Skeletal muscle cell (primary cell): ENCODE measurements at places on chromosomes 6 and 20.

DNA sequence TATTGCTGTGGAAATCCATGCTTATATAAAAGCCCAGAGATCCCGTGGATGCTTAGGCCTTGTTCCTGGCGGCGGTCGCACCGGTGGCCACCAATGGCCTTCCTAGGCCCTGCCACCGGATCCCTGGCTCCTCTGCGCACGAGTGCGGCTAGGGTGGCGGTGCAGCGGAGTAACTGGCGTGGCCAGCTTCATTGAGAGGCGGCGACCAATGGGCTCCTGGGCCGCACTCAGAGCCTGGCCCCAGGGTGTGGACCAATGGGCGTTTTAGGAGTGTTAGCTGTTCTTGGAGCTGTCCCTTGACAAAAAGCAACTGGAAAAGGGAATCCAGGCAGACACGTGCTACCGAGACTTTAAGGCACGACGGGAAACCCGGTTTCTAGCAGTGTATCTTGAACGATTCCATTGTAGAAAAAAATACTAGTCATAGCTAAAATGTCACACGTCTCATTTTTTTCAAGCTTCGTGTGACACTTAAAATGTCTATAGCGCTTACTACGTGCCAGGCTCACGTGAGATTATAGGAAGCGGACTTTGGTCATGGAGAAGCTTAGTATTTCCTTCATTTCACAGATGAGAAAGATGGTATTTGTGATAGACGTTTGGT, 1.7 kb downstream of the AMD1 start:
- peak; percentile 69 for DNase-seq

DNA sequence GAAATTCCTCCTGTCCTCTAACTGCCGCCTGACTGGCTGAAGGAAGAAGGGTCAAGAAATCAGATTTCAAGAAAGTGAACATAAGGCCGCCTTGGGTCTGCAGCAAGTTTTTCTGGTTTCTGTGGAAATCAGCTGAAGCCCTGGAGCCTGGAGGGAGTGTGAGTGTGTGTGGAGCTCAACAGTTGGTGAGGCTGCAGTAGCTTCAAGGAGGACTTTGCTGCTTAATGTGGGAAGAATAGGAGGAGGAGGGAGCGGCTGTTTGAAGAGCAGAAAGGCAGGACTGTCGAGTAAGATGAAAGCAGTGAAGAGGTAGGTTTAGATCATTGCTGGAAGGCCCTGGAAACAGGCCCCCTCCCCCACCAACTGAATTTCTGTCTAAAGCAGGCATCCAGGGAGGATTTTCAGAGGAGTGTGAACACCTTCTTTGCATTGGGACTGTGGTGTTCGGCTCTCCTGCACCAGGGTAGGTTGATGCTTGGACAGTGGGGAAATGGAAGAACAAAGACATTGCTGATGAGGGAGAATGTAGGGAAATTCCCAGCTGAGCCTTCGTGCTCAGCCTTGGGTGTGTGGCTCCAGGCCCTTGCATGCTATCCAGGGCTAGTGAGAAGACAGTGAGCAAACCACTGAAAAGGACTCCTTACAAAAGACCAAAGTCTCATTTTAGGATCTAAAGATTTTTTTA, 79.5 kb upstream of the VSTM2L start:
- peak; percentile 2 for DNase-seq

GRCh38 chr6:42278131-42278853, 60.6 kb upstream of the MRPS10 start:
- no peak for DNase-seq

- DNase-seq, result no peak
Measured at GRCh38 chr6:73666393-73666792, 12.6 kb upstream of the SLC17A5 start.

DNA sequence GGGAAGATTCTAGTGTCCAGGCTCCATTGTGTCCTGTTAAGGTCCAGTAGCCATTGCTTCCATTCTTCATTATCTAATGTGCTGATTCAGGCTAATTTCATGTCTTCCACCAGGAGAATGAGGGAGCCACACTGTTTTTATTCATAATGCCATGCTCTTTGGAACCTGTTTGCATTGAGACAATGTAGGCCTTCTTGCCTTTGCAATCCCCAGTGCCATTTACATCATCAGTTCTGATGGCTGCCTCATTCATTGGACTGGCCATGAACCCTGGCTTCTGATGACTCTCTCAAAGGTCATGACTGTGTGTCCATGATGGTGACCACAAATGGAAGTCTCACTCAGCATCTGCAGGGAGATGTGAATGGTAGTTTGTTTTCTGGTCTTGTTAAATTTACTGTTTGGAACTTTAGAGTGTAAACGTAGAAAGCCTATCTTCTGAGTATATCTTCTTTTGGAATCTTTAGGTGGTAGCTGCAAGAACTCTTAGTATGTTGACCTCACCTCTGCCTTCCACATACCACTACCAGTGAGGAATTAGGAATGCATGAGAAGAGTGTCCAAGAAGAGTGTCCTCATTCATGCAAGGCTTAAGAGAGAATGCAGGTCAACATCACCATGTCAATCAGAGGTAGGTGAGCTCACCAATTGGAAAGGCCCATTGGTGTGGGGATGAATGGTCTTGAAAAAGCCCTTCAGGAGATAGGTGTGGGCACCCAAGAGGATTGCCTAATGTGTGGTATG, 42.9 kb upstream of the ZFP64 start:
- DNase-seq, result no peak

DNA sequence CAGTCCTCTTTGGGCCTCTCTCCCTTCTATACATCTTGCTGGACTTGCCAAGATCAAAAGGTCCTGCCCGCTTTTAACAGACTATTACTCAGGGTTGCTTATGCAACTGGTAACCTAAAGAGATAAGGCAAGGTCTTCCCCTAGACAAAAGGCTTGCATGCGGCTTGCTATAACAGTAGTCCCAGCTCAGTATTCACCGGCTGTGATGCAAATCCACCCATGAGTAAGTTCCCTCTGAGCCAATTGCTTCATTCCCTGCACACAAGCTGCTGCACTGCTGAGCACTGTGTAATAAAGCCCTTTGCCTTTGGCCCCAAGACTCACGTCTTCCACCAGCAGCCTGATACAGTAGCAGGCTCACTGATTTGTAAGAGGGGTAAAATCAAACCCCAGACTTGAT, 363.8 kb downstream of the PRKN start:
- no peak for DNase-seq

DNA sequence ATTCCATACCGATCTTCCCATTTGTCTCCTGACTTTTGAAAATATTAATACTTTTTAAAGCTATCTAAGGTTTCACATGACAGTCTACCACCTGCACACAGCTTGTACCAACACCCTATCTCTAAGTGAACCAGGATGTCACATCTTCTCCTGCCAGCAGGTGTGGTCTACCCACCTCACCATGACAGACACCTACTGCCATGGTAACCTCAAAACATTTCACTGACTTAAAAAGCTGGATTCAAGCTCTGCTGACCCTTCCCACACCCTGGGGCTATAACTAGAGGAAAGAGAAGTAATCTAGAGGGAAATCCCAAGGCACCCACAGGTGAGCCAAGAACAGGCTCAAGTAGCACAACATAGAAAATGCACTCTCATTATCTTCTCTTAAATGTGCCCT, 1.2 kb downstream of the SLC17A3 start:
- DNase-seq, result no peak

- no peak for DNase-seq
Measured at GRCh38 chr6:158867381-158868121, 48.4 kb upstream of the EZR start.

GRCh38 chr6:15434823-15435380, 189.0 kb downstream of the JARID2 start:
- DNase-seq, result no peak

GRCh38 chr6:32176476-32177182, 745 bp upstream of the AGPAT1 start:
- no peak for DNase-seq

- DNase-seq, result no peak
Measured at GRCh38 chr6:69816026-69816425, 19.2 kb upstream of the LMBRD1 start.

DNA sequence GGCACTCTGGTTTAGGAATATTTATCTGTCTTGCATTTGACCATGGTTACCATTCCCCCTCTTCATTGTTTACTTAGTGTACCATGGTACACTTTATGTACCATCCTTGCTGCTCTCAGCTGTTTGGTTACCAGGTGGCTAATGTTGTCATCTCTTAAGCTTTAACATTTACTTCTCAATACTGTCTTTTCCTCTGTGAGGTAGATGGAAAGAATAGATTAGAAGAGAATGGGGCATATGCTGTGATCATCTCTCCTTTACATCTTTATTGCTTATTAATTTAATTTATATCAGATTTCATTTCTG, 109.2 kb downstream of the NCOA3 start:
- no peak for DNase-seq

- no peak for DNase-seq
Measured at GRCh38 chr6:28719275-28719940, 193.7 kb downstream of the GPX5 start.

- no peak for DNase-seq
Measured at GRCh38 chr6:125717120-125717731, 32.2 kb upstream of the HEY2 start.
